ENCODE measurements at places on chromosomes 5 and 9. TPM values are rescaled to one million over a fixed set of nuclear protein-coding genes. Genes with fewer than 3 reads are reported as not detected.

DNA sequence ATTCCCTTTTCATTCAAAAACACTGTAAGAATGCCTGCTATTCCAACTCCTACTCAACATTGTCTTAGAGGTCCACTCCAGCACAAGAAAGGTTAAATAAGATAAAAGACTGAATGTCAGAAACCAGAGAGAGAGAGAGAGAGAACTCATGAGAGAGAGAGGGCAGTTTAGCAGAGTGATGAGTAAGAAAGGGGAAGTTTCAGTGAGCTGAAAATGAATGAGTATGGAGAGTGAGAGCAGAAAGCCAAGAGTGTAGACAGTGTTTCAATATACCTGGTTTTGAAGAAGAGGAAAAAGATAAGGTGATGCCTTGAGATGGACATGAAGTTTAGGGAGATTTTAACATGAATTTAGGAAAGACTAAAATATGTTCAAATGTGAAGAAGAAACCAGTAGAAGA is 528.0 kb upstream of the SEMA6A start:
- H3K27ac ChIP-seq, result no peak overlapping the region
- H3K36me3 ChIP-seq, result no peaks in the 10 kb centered on the region
- no peak for DNase-seq
- H3K4me3 ChIP-seq, result no peak overlapping the region

DNA sequence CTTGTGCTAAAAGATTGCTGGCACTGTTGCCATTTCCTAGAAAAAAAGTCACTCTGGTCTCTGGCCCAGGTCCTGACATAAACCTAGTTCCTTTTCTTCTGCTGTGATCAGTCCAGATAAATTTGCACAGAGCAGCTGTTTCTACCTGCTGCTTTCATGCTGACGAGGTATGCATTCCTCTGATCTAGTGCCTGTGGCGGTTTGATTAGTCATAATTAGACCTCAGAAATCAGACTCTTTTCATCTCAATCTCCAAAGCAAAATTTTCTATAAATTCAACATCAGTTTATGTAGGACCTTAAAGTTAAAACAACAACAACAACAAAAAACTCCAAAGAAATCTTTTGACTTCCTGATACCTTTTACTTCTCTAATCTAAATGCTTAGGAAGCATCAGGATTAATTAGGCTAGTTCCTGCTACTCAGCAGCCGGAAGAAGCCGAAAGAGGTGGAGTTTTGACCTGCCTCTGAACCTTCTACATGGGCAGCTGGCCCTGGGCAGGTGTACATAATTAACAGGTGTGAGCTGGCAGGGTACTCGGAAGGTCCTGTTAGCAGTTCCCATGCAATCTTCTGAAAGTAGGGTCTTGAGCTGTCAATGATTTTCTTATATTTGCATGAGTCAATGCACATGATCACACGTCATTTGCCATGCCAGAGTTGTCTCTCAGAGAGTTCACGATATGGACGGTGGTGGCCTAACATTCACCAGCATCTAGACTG is 83.3 kb upstream of the CCDC112 start:
- no peak for DNase-seq
- no peaks in the 10 kb centered on the region for H3K4me1 ChIP-seq
- H3K27me3 ChIP-seq, result no peaks in the 10 kb centered on the region
- no peaks in the 10 kb centered on the region for H3K36me3 ChIP-seq
- no peak overlapping the region for H3K27ac ChIP-seq

DNA sequence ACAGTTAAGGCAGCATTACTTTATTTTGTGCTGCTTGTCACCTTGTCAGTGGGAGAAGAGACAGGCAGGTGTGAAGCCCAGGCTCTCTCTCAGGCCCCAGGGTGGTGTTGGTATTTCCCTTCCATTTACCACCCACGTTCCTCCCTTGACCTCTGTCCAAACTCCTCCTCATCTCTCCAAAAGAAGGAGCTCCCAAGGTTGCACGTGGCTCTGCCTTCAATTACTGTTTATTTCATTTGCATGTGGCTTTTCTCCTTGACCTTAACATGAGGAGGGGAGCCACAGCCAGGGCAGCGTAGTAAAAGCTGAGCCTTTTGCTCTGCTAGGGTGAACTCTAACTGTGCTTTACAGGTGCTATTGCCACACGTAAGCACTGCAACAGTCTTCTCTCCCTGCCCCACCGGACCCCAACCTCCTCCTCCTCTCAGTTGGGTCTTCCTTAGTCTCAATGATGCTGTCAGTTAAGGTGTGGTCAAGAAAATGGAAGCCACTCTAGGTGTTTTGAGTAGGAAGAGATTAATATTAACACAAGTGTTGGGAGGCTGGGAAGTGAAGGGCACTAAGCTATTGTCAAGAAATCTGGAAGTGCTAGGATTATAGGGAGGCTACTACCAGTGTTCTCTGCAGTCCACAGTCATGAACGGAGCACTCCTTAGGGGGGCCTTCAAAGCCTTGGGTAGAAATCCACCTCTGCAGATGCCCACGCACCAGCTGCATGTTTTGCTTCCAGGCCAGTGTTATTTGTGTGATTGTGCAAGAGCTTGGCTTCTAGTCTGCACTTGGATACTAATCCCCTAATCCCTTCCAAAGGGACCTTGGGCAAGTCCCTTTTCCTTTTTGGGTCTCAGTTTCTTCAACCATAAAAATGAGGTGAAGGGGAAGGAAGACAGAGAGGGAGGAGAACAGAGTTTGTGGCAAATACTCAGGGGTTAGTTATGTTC is 3.9 kb upstream of the ALDH1B1 start:
- no peak overlapping the region for H3K27ac ChIP-seq
- H3K36me3 ChIP-seq, result no peaks in the 10 kb centered on the region
- H3K4me1 ChIP-seq, result peaks cover 13% of the 10 kb centered on the region
- H3K4me3 ChIP-seq, result no peak overlapping the region
- DNase-seq, result no peak

Gene OTP
- total RNA-seq, result not detected

GRCh38 chr5:179697108-179697507 is 1.7 kb upstream of the CANX start:
- H3K4me3 ChIP-seq, result peak overlapping the region; percentile 93
- H3K27ac ChIP-seq, result peak overlapping the region; percentile 86
- peaks cover 38% of the 10 kb centered on the region for H3K4me1 ChIP-seq
- no peak for DNase-seq
- peaks cover 3% of the 10 kb centered on the region for H3K36me3 ChIP-seq

GRCh38 chr5:140176031-140176387 is 1.0 kb downstream of the CYSTM1 start:
- peaks cover 12% of the 10 kb centered on the region for H3K4me1 ChIP-seq
- peak overlapping the region; percentile 89 for H3K27ac ChIP-seq
- no peaks in the 10 kb centered on the region for H3K36me3 ChIP-seq
- DNase-seq, result no peak

DNA sequence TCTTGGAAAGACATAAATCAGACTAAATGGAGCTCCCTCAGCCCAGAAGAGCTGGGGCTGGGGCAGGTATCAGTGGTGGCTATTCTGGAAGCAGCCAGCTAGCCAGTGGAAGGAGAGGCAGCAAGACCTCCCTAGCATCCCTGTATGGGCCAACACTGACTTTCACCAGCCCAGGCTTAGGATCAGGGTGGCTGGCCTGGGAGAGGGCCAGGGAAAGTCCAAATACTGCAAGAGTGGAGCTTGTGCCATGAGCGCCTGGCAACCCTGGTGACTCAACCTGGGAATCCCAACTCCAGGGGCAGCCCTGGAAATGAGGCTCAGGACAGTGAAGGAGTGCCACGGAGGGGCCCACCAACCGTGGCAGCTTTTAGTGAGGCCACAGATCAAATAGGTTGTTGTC is 7.6 kb upstream of the IRF1 start:
- H3K27ac ChIP-seq, result peak overlapping the region; percentile 99
- no peak overlapping the region for H3K4me3 ChIP-seq
- peaks cover 69% of the 10 kb centered on the region for H3K4me1 ChIP-seq
- H3K27me3 ChIP-seq, result no peaks in the 10 kb centered on the region
- H3K36me3 ChIP-seq, result no peaks in the 10 kb centered on the region

DNA sequence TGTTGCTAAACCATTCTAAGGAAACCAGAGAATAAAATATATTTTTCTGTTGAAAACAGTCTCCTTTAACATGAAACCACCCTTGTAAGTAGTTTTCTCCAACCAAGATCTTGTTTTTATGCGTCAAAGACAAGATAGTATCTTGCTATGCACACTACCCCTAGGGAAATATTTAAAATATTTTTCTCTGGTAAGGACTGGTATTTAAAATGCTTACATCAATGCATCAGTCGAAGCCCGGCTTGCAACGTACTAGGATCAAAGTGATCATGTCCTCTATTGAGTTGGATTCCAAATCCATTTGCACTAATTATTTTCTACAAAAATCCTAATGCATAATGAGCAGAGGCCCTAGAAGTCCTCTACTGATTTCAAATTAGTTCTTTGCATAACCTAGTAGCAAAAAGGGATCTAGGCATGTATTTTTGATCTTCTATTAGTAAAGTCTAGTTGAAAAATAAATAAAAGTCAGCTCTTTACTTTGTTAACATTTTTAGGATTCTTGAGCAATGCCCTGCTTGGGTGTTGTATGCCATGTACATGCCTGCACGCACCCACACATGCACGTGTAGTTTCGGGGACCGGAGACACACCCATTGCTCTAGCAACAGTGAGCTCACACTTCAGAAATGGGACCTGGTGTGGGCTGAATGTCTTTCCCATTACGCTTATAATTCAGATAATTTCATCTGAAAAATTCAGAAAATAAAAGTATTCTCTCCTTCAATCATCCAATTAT is 165.0 kb upstream of the GPR151 start:
- H3K4me1 ChIP-seq, result no peaks in the 10 kb centered on the region
- H3K36me3 ChIP-seq, result no peaks in the 10 kb centered on the region
- no peak overlapping the region for H3K4me3 ChIP-seq
- no peak for DNase-seq

- no peaks in the 10 kb centered on the region for H3K4me1 ChIP-seq
- no peaks in the 10 kb centered on the region for H3K27me3 ChIP-seq
- no peak for DNase-seq
- no peaks in the 10 kb centered on the region for H3K36me3 ChIP-seq
- no peak overlapping the region for H3K27ac ChIP-seq
Observed at GRCh38 chr5:155274484-155274883, 260.9 kb downstream of the KIF4B start.

DNA sequence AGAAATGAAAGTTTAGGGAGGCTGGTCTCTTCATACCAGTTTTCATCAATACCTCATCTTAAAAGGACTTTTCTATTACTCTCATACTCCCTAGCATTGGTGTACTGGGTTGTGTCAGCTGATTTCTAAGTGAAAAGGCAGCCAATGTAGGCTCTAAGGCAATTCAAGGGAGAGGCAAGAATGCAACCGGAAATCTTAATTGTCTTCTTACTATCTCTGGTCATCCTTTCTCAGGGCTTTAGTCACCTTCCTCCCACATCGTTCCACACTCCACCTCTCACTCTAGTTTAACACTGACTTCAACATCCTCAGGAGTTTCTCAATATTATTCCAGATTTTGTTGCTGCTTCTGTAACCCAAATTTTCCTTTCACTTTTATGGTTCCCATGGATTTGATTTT is 281.8 kb upstream of the RFX3 start:
- no peak overlapping the region for H3K4me3 ChIP-seq
- no peaks in the 10 kb centered on the region for H3K4me1 ChIP-seq
- H3K27me3 ChIP-seq, result no peaks in the 10 kb centered on the region
- DNase-seq, result no peak

GRCh38 chr9:23587903-23588302 is 238.1 kb downstream of the ELAVL2 start:
- H3K4me3 ChIP-seq, result no peak overlapping the region
- H3K36me3 ChIP-seq, result no peaks in the 10 kb centered on the region
- no peaks in the 10 kb centered on the region for H3K27me3 ChIP-seq

Gene LTC4S
- total RNA-seq, result 5.1 TPM

DNA sequence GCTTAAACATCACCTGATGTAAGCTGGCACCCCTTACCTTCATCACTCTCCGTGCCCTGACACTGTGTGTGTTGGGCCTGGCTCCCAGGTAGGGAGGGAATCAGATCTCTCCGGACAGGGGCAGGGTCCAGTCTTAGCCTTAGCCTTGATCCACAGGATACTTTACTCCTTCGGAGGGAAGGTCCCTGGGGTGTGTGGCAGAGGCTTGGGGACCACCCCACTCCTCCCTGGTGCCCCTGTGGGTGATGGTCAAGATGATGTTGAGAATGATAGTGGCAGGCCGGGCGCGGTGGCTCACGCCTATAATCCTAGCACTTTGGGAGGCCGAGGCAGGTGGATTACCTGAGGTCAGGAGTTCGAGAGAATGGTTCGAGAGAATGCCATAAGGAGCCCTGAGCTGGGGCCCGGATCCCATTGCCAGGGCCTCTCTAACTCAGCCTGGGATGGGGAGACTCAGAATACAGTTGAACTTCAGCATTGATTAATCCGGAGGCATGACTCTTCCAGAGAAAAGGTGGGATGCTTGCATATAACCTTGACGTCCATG is 269.5 kb downstream of the HSPA4 start:
- no peaks in the 10 kb centered on the region for H3K4me1 ChIP-seq
- no peaks in the 10 kb centered on the region for H3K36me3 ChIP-seq
- DNase-seq, result no peak

DNA sequence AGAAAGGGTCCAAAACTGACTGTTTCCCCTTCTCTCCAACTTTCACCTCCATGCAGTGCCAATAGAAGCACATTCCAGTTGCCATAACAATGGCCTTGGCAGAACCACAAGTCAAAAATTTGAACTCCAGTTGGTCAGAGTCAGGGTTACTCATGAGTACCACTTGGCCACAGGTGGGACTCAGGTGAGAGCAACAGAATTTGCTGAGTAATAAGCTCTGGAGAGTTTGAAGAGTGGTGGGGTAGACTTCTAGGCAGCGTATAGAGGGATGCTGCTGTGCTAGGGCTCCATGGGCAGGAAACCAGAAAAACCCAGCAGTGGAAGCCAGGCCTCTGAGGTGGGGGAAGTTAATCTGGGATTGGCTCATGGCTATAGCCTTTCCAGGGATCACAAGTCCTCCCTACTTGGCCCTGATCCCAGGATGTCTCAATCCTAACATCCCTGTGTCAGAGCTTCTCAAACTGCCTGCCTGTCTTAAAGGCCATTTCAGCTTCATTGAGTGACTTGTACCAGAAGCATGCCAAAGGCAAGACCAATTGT is 30.2 kb downstream of the SNX18 start:
- H3K36me3 ChIP-seq, result peaks cover 3% of the 10 kb centered on the region
- no peak overlapping the region for H3K27ac ChIP-seq

DNA sequence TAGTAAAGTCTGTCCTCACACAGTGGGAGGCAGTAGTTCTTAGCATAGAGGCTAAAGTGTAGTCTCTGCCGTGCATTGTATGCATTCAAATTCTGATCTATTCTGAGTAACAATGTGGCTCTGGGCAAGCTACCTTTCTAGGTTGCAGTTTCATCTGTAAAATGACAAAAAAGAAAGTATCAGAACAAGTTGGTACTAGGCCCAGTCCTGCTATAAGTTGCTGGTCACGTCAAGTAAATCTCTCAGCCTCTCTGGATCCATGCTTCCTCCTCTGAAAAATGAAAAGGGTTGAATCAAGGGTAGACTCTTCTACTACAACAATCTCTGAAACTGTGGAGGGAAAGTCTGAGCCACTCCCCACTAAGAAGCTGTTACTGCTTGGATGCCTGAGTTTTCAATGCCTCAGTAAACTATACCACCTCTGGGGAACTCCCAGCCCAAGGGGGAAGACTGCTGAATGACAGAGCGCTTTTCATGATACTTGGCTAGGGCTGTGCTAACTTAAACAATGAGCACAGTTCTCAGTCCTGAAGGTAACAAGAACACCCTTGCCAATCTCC is 34.5 kb upstream of the SPARC start:
- H3K27ac ChIP-seq, result no peak overlapping the region
- no peaks in the 10 kb centered on the region for H3K4me1 ChIP-seq
- DNase-seq, result no peak
- H3K4me3 ChIP-seq, result no peak overlapping the region
- no peaks in the 10 kb centered on the region for H3K36me3 ChIP-seq
